ENCODE measurements at places on chromosomes 11 and 22. TPM values are rescaled to one million over a fixed set of nuclear protein-coding genes. Genes with fewer than 3 reads are reported as not detected.

BARX2 gene
- not detected for total RNA-seq

DAGLA gene
- total RNA-seq = 1.6 TPM

OR51E2 gene
- not detected for total RNA-seq

BRSK2 gene
- not detected for total RNA-seq

CCDC73 gene
- not detected for total RNA-seq

TREH gene
- total RNA-seq = not detected

PRODH gene
- total RNA-seq = not detected

TMEM184B gene
- 41.1 TPM for total RNA-seq

FBXO3 gene
- 25.4 TPM for total RNA-seq

DRD4 gene
- not detected for total RNA-seq

SLC22A6 gene
- total RNA-seq = not detected

RASGRP2 gene
- 0.06 TPM for total RNA-seq

OR51B5 gene
- not detected for total RNA-seq

ELFN2 gene
- total RNA-seq = 0.59 TPM

RCN1 gene
- 423 TPM for total RNA-seq

GSTT2 gene
- not detected for total RNA-seq

USH1C gene
- total RNA-seq = not detected

CEND1 gene
- total RNA-seq = 0.49 TPM

MALAT1 gene
- total RNA-seq = 5,652 TPM

IL17REL gene
- not detected for total RNA-seq
